Activated CD8-positive, alpha-beta T cell treated with anti-CD3 and anti-CD28 coated beads, Interleukin-2, amount 10 ng/mL, durations not matched to agents 7 days and 5 days (primary cell): ENCODE measurements at places on chromosomes 5 and 9.
A peak's percentile ranks its signal among the peaks of the same experiment; 100 is the strongest.

DNA sequence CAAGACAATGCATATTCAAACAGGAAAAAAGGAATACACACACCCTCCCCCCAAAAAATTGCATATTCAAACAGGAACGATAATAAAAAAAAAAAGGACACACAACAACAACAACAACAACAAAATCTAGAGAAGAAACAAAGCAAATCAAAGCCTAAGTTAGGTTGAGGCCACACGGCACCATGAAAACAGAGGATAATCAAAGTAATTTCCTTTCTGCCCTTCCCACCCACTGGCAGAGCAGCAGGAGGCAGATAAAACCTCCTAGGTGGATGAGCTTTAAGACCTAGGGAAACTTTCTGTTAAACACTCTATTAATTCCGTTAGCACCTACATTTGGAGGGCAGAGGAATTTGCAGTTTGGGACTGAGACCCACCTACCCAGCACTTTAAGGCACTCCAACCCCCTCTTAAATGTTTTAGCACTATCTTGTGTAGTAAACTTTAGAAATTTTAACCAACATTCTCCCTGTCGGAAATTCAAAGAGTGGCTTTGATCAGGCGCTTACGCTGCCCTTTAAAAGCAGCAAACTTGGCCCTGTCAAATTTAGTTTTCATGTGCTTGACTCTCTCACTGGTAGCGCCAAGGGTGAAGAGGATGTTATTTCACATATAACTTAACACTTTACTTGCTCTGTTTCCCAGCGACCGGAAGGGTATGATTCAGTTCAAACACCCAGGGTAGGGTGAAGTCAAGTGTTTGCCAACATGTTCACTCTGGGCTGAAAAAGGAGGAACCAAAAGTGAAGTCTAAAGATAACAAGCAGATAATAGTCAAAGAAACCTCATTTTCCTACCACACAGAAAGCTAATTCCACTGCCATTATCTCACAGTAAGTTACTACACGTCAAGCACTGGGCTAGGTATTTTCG lies 9.2 kb downstream of the ENC1 start:
- peak overlapping the region; percentile 17 for H3K27ac ChIP-seq
- no peak overlapping the region for H3K4me3 ChIP-seq
- peaks cover under 1% of the 10 kb centered on the region for H3K27me3 ChIP-seq
- peaks cover 10% of the 10 kb centered on the region for H3K4me1 ChIP-seq
- peak; percentile 38 for DNase-seq

DNA sequence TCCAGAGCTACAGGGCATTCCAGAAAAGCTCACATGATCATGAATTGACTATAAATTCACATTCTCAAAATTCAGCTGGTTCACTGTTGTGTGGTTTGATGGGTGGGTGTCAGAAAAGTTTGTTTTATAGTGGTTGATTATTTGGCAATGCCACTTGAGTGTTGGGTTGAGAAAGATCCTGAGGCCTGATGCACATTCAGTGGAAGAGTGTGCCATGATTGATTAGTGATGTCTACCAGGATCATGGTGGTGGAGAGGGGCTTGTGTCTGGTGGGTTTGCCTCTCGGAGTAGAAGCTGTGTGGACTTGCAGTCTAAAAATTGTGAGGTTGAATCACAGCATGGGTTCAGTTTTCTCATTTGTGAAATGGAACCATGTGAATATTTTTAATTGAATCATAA lies 2.0 kb downstream of the NDUFS6 start:
- H3K27me3 ChIP-seq, result no peaks in the 10 kb centered on the region
- H3K36me3 ChIP-seq, result peaks cover 57% of the 10 kb centered on the region
- H3K4me1 ChIP-seq, result peaks cover 37% of the 10 kb centered on the region
- peak overlapping the region; percentile 65 for H3K27ac ChIP-seq
- peak overlapping the region; percentile 44 for H3K4me3 ChIP-seq

DNA sequence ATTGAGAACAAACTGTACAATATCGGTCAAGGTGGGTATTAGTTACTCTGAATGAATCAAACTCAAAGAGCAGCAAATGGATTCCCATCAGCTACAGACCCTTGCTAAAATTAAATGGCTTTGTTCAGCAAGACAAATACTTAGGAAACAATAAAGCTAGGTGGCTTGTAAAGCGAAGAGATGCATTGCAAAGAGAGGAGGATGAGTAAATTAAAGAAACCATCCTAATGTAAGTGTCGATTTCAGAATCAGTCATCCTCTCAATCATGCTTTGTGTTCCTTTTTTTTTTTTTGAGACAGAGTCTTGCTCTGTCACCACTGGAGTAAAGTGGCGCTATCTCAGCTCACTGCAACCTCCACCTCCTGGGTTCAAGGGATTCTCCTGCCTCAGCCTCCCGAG lies 359.2 kb upstream of the ZNF462 start:
- no peak for DNase-seq
- H3K4me3 ChIP-seq, result no peak overlapping the region
- no peak overlapping the region for H3K27ac ChIP-seq
- H3K4me1 ChIP-seq, result no peaks in the 10 kb centered on the region
- no peaks in the 10 kb centered on the region for H3K27me3 ChIP-seq

DNA sequence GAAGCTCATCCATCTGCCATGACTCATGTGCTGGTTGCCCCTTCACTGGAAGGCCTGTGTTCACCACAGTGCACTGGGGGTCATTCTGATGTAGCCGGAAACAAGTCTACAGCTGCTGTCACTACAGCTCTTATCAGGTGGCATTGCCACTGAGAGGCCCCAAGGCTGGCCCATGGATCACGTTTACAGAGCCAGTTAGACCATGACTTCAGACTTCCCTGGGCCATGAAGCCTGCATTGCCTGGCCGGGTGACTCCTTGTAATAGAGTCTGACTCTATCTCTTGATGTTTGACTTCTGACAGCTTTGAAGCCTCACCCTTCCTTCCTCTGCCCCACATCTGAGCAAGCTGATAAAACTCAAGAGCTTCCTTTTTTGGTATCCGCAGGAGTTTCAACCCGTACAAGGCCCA lies 473.5 kb upstream of the DAP start:
- DNase-seq, result peak; percentile 25
- H3K4me1 ChIP-seq, result peaks cover 20% of the 10 kb centered on the region
- peak overlapping the region; percentile 65 for H3K27ac ChIP-seq
- no peaks in the 10 kb centered on the region for H3K36me3 ChIP-seq

DNA sequence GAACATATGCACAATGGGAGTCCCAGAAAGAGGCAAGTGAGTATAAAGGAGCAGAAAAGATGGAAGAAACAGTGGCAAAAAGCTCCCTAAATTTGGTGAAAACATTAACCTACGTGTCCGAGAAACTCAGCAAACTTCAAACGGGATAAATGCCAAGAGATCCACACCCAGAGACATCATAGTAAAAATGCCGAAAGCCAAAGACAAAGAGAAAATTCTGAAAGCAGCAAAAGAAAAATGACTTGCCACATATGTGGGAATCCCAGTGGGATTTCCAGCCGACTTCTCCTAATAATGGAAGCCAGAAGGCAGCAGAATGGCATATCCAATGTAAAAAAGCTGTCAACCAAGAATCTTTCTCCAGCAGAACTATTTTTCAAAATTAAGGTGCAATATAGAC lies 101.2 kb downstream of the ADAMTS2 start:
- no peak overlapping the region for H3K27ac ChIP-seq
- H3K4me1 ChIP-seq, result no peaks in the 10 kb centered on the region
- no peaks in the 10 kb centered on the region for H3K36me3 ChIP-seq

DNA sequence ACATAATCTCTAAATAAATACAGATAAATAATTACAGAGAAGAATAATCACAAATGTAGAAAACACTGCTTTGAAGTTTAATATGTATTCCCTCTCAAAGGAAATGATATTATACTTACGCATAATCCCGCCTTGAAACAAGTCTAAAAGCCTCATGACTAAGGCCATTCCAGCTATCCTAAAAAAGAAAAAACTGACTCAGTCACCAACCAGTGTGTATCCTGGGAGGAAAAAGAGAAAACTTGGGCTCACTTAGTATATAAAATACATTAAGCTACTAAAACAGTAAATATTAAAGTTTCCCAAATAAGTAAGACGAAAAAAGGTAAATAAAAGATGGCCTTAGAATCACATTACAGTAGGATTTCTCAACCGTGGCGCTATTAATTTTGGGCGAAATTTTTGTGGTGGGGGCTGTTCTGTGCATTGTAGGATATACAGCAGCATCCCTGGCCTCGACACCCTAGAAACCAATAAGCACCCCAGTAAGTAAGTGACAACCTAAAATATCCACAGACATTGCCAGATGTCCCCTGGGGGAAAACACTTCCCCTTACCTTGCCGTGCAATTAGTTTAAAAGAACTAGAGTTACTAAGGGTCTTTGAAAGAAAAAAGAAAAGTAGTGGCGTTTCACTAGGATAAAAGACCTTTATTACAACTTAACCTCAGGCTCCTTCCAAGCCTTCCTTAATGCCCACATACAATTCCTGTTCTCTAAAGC lies 1.1 kb downstream of the HSPA9 start:
- peak overlapping the region; percentile 92 for H3K4me3 ChIP-seq
- H3K27ac ChIP-seq, result peak overlapping the region; percentile 100
- DNase-seq, result no peak

GRCh38 chr9:116927726-116928125 lies 240.6 kb downstream of the TRIM32 start:
- DNase-seq, result no peak
- no peaks in the 10 kb centered on the region for H3K36me3 ChIP-seq
- no peaks in the 10 kb centered on the region for H3K4me1 ChIP-seq
- no peak overlapping the region for H3K4me3 ChIP-seq
- H3K27ac ChIP-seq, result no peak overlapping the region
- no peaks in the 10 kb centered on the region for H3K27me3 ChIP-seq

GRCh38 chr9:32172256-32172655 lies 212.2 kb upstream of the ACO1 start:
- H3K27me3 ChIP-seq, result no peaks in the 10 kb centered on the region
- H3K36me3 ChIP-seq, result no peaks in the 10 kb centered on the region
- no peaks in the 10 kb centered on the region for H3K4me1 ChIP-seq
- no peak overlapping the region for H3K4me3 ChIP-seq
- H3K27ac ChIP-seq, result no peak overlapping the region

- H3K4me1 ChIP-seq, result no peaks in the 10 kb centered on the region
- H3K27me3 ChIP-seq, result peaks cover 4% of the 10 kb centered on the region
- H3K36me3 ChIP-seq, result no peaks in the 10 kb centered on the region
- no peak overlapping the region for H3K4me3 ChIP-seq
Measured at GRCh38 chr5:14310901-14311300, 167.8 kb downstream of the TRIO start.

- H3K4me1 ChIP-seq, result no peaks in the 10 kb centered on the region
- H3K4me3 ChIP-seq, result no peak overlapping the region
- H3K27ac ChIP-seq, result no peak overlapping the region
- no peak for DNase-seq
- H3K27me3 ChIP-seq, result no peaks in the 10 kb centered on the region
Measured at GRCh38 chr5:20656262-20656661, 668.3 kb upstream of the CDH18 start.

GRCh38 chr5:143016777-143017516 lies 246.8 kb downstream of the ARHGAP26 start:
- peaks cover 16% of the 10 kb centered on the region for H3K4me1 ChIP-seq
- peak; percentile 64 for DNase-seq
- H3K27ac ChIP-seq, result no peak overlapping the region
- no peak overlapping the region for H3K4me3 ChIP-seq
- H3K36me3 ChIP-seq, result peaks cover 33% of the 10 kb centered on the region

- H3K27ac ChIP-seq, result no peak overlapping the region
- DNase-seq, result no peak
- H3K36me3 ChIP-seq, result no peaks in the 10 kb centered on the region
- no peaks in the 10 kb centered on the region for H3K4me1 ChIP-seq
Measured at GRCh38 chr5:29214839-29215238, 1978.6 kb upstream of the CDH6 start.

DNA sequence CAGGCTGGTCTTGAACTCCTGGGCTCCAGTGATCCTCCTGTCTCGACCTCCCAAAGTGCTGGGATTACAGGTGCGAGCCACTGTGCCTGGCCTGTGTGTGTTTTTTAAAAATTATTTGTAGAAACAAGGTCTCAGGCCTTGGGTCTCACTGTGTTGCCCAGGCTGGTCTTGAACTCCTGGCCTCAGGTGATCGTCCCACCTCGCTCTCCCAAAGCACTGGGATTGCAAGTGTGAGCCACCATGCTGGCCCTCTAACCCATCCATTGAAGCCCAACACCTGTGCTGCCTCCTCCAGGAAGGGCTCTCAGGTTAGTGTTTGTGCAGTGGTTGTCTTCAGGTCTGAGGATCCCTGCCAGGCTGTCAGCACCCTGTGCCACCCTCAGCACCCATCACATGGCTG lies 56.6 kb downstream of the CXXC5 start:
- H3K36me3 ChIP-seq, result no peaks in the 10 kb centered on the region
- DNase-seq, result no peak
- H3K27ac ChIP-seq, result no peak overlapping the region
- H3K4me3 ChIP-seq, result no peak overlapping the region
- peaks cover 26% of the 10 kb centered on the region for H3K4me1 ChIP-seq

DNA sequence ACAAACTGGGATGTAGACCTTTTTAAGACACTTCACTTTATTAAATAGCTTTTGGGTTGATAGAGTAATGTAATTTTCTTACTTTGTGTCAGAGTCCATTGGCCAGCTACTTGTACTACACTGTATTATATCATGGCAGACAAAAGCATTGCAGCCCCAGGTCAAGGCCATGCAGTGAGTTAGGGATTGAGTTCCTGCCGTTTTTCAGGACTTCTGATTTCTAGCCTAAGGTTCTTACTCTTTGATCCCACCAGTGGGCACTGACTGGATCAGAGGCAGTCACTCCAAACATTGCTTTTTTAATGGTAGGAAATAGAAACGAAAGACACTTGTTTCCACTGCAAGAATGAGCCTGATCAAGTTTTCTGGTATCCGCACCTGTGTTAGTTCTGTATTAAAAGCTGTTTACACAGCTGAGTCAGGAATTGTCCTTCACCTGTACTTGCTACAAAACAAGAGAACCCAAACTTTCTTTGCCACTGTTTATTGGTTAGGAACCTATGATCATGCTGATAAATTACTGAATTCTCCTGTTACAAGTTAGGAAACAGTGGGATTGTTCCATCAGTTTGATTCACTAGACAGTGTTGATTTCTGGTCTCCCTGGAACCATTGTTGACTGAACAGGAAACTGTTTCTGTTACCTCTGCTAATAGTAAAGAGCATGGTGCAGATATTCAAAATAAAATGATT lies 22.1 kb downstream of the LRRC70 start:
- no peak for DNase-seq
- no peak overlapping the region for H3K27ac ChIP-seq
- H3K27me3 ChIP-seq, result no peaks in the 10 kb centered on the region
- H3K4me3 ChIP-seq, result no peak overlapping the region
- H3K4me1 ChIP-seq, result peaks cover 9% of the 10 kb centered on the region
- peaks cover 6% of the 10 kb centered on the region for H3K36me3 ChIP-seq

- H3K4me3 ChIP-seq, result no peak overlapping the region
- DNase-seq, result no peak
- H3K36me3 ChIP-seq, result peaks cover 21% of the 10 kb centered on the region
- peaks cover 10% of the 10 kb centered on the region for H3K4me1 ChIP-seq
- no peaks in the 10 kb centered on the region for H3K27me3 ChIP-seq
Measured at GRCh38 chr5:55320571-55320970, 12.8 kb downstream of the MTREX start.
